Stimulated activated CD4-positive, alpha-beta T cell treated with anti-CD3 and anti-CD28 coated beads, Interleukin-1b, Interleukin-23, amount 100 ng/mL, for 1 hour (primary cell): ENCODE measurements at places on chromosomes 4 and X.

DNA sequence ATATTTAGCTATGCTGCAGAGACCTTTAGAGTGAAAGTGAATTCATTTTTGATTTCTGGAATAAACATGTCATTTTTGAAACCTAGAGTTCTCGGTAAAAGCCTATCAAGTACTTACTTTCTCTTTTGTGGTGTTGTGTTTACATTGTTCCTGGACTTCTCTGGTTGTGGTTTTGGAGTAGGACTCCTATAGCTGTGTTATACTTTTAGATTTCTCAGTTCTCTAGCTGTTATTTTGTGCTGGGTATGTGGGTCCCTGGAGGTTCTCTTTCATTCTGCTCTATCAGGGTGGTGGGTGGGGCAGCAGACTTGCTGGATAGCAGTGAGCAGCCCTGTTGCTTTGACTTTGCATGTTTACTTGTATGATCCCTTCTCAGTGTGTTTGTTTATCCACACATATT, 25.6 kb upstream of the MSMO1 start:
- no peak for DNase-seq

- no peak for DNase-seq
These were observed 117.0 kb downstream of the KDR start for GRCh38 chr4:55008166-55009056.

DNA sequence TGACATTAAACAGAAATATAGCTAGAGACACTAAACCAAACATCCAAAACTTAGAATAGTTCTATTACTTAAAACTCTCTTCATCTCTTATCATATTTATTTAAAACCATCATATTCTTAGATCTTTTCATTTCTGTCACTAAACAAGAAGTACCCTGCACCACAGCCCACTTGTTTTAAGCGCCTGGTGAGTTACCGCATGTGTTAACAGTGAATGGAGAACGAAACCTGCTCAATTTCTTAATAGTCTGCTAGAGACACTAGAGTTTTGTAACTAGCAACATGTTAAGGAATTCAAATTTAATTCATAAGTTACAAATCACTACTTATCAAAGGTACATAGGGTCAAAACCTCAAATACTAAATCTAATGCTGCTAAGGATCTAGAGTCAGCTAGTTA, 111.5 kb downstream of the FBXW7 start:
- no peak for DNase-seq

- no peak for DNase-seq
These were observed 83.6 kb upstream of the TMEM33 start for GRCh38 chr4:41851621-41852020.

- no peak for DNase-seq
These were observed 71.4 kb downstream of the GBA3 start for GRCh38 chr4:22764183-22764582.

DNA sequence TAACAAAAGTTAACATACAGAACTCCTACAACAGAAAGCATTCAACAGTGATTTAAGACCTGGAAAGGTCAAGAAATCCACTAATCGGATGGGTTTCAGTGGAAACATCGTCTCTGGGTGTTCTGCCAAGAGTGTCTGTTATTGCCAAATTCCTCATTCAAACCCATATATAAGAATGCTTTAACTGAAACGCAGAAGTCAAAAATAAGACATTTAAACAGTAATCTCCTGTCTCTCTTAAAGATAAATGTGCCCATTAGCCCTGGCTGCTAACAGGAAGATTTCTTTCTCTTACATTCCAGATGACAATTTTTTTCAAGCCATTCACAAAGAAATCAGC, 31.5 kb downstream of the DCTD start:
- no peak for DNase-seq

DNA sequence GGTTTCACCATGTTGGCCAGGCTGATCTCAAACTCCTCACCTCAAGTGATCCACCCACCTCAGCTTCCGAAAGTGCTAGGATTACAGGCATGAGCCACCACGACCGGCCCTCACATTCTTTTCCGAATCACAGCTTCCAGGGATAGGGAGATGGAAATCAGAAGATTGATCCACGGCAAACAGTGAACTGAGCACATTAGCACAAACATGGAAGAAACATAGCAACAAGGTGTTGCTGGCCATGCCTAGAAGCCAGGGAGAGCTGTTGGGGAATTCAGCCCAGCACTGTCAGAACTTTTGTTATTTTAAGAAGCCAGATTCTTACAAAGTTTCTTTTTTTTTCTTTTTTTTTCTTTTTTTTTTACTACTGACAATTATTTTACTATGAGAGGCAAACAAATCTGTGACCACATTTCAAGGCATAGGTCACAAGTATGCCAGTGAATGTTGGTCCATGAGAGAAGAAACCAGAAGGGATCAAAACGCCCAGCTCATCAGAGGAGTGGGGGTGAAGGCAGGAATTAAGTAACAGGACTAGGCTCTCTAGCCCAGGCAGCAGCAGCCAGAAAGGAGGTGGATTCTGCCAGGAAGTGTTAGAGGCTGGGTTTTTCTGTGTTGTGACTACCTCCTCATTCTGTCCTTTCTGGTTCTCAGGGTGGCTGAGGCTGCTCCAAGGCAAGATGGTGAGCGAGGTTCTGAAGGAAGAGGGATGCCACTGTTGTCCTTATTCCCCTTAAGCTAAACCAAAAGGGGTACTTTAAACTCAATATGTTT, 44.1 kb downstream of the TEC start:
- DNase-seq, result no peak

GRCh38 chr4:128553686-128554515, 255.6 kb upstream of the JADE1 start:
- no peak for DNase-seq

DNA sequence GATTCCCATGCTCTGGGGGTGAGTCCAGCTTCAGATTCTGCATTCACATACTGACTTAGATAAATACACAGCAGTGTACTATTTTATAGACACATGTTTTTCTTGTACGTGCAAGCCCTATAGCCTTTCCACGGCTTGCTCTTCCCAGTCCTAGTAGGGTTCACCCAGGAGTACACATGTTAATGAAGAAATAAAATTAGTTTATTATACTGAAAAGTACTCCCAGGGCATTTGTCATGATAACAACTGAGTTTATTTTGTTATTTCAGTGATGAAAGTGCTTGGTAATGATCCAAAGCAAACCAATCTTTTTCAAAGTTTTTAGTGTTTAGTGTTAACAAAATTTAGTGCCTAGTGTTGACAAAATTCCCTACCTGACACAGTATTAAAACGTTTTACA, 21.3 kb downstream of the MAPK10 start:
- DNase-seq, result no peak

GRCh38 chr4:152903658-152904057, 32.5 kb upstream of the FHDC1 start:
- no peak for DNase-seq

DNA sequence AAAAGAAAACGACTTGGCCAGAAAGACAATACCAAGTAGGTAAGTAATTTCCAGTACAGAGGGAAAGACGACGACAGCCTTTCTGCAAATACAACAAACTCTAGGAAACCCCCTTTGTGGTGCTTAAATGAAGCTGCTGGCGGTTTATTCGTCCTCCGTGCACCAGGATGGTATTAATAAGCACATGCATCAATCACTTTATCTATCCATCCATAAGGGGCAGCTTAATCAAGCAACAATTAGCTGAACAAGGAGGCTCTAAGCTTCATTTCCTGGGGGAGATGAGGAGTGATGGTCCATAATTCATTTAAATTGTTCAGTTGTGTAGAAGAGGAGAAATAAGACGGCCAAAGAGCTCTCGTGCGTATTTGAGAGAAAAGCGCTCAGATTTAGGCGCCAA, 26.2 kb downstream of the IRF2 start:
- no peak for DNase-seq

- DNase-seq, result no peak
These were observed at the start of gene XK for GRCh38 chrX:37685381-37686359. Gene XK (plus strand): TSS chrX:37685791. CDS start chrX:37685962, 171 bp downstream.

GRCh38 chr4:68271851-68272357, 26.4 kb upstream of the TMPRSS11B start:
- no peak for DNase-seq

DNA sequence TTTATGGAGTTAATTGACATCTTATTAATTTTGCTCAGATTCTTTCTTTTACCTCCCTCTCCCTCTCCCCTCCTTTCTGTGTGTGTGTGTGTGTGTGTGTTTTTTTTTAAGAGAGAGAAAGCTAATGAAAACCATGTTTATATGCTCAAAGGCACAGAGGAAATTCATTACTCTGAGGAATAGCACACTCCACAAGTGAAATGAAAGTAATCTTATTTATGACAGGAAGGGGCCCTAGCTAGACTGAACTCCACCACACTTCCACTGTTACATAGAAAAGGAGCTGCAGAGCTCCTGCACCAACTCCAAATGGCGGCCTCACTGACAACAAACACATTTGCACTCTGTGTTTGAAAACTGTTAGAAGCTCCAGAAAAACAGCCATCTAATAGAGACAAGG, 150.6 kb downstream of the RASL11B start:
- DNase-seq, result no peak

DNA sequence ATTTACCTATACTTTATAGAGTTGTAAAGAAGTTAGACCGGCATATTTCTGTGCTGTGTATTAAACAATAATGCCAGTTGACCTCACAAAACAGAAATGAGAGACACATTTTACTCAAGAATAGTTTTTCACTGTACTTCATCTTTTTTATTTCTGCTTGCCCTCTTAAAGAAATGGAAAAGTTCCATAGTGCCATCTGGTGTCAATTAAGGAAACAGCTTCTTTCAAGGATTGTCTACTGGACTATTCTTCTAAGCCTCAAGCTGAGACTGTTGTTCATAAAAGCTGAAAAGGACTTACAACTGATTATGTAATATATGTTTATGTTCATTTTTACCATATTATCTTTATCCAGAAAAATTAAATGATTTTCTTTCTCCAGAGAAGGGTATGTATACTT, 1523.7 kb downstream of the ARAP2 start:
- no peak for DNase-seq

- no peak for DNase-seq
These were observed 133.4 kb downstream of the ATG4A start for GRCh38 chrX:108224727-108225621.

- no peak for DNase-seq
These were observed 264.0 kb downstream of the MID1IP1 start for GRCh38 chrX:39065051-39065871.

- no peak for DNase-seq
These were observed 790.1 kb downstream of the DMD start for GRCh38 chrX:32421266-32421665.

DNA sequence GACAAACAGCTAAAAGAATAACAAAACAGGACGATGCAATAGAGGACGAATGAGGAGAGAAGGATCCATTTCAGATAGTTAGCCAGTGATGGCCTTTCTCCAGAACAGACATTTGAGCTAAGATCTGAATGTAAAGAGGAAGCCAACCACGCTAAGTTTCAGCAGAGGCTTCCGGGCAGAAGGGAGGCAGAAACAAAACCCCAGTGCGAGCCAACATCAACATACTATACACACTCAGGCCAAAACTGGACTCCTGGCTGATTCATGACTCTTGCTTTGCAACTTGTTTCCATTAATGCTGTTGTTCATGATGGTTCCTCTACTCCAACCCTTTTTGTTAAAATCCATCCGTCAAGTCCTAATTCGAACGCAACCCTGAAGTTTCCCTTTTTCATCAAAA, 730.3 kb downstream of the TRIML1 start:
- no peak for DNase-seq

- DNase-seq, result peak; percentile 4
These were observed 408 bp downstream of the TMEM33 start for GRCh38 chr4:41935652-41936021.

- no peak for DNase-seq
These were observed 163.5 kb upstream of the MXRA5 start for GRCh38 chrX:3509934-3510333.

- DNase-seq, result no peak
These were observed 42.3 kb downstream of the NIPAL1 start for GRCh38 chr4:48058617-48059530.

GRCh38 chr4:107801766-107802211, 22.9 kb upstream of the SGMS2 start:
- DNase-seq, result no peak

DNA sequence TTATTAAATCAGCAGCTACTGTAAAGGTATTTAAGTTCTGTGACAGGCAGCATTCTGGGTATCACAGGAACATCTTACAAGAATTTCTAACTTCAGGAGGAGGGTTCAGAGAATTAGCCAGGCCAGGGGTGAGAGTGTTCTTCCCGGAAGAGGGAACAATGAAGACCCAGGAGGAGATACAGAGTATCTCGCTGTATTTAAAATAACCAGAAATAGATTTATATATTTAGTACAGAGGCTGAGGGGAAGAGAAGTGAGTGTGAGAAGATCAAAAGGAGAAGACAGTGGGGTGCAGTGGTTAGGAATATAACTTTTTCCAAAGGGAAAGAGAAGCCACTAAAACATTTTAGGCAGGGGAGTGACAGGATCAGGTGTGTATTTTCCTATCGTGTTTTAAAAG, 186.8 kb downstream of the RAPGEF2 start:
- DNase-seq, result no peak

DNA sequence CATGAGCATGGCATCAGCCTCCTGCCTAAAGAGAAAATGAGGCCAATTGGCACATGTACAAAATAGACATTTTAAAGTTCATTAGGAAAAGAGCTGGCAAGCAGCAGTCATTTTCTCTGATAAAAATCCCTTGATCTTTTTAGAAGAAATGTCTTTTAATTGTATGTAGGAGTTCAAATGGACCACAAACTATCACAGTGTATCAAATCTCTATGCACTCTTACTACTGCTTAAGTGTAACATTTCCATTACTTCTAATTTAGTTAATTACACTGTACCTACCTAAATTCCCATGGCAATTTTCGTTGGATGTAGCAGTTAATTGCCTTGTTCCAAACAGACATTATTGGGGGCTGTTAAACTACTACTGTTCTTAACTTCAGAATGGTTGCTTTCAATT, 233.7 kb upstream of the TECRL start:
- no peak for DNase-seq

DNA sequence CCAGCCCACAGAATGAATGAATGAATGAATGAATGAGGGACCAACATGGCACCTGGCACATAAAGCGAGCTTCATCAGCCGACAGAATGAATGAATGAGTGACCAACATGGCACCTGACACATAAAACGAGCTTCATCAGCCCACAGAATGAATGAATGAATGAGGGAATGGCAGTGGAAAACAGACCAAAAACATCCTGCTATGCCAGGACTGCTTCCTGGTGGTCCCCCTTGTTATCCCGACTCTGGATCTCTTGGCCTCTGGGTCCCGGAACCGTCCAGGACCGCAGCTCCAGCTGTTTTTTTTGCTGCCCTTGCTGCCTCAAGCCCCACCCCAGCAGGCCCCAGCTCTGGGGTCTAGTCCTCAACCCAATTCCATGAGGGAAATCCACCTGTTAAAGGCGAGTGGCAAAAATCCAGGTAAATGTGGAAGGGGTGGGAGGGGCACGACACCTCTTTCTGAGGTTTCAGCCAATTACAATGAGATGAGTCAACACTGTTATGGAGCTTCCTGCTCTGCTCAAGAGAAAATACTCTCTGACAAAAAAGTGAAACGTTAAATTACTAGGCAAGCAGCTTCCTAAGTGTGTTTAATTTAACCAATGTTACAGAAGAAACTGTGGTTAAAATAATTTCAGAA, 72.0 kb upstream of the MTNR1A start:
- no peak for DNase-seq
